ENCODE measurements at places on chromosomes 6 and 20.

- DNase-seq, result no peak
Observed at GRCh38 chr6:85081102-85081501, 316.7 kb upstream of the TBX18 start.

- DNase-seq, result no peak
Observed at GRCh38 chr6:45420909-45421708, 43.4 kb upstream of the SUPT3H start.

DNA sequence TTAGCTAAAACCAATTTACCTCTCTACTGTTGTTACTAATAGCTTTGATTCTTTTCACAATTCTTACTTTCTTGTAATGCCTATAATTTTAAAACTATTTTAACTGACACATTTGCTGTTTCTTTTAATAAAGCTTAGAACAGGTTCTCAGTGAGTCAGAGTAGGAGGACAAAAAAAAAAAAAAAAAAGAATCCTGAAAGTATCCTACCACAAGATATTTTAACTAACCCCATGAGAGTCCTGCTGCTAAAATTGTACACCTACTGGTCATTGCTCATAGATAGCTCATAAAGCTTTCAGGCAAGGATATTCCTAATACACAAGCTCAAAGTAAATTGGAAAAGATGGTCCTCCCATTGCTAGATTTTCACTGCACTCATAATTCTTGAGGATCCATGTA lies 301.0 kb downstream of the CENPW start:
- DNase-seq, result no peak

- peak; percentile 85 for DNase-seq
Observed at GRCh38 chr6:83153883-83154521, 39.1 kb downstream of the PGM3 start.
